ENCODE measurements at places on chromosomes 3 and 15.

DNA sequence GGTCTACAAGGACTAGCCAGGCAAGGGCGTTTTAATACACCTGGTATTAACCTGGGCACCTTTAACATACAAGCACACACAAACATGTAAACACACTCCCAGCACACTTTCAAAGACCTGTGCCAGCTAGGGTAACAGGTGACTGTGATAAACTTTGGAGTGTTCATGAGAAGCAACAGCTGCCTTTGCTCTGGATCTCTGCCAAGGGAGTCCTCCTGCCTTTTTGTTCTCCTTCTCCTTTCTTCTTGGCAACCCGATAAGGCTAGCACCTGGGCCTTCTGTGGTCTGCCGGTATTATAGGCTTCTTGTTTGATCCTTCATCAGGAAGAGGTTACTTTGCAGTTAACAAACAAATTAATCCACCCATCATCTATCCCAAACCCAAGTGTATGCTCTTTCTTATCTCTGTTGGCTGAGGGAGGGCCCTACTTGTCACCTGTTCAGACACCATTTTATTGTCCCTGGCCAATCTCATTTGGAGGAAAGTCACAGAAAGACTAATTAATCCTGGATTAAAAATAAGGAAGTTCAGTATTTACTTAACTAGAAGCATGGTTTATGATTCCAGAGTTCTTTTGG is at the start of gene RETNLB:
Gene RETNLB (minus strand): TSS at position 7 of the 579 bp plus-strand sequence. CDS start 225 bp downstream, outside the sequence.
- no peak for DNase-seq

- DNase-seq, result no peak
Measured at GRCh38 chr3:58409663-58410062, 24.0 kb downstream of the PDHB start.

- peak; percentile 70 for DNase-seq
Measured at GRCh38 chr3:197749315-197749600, 425 bp upstream of the FYTTD1 start.

DNA sequence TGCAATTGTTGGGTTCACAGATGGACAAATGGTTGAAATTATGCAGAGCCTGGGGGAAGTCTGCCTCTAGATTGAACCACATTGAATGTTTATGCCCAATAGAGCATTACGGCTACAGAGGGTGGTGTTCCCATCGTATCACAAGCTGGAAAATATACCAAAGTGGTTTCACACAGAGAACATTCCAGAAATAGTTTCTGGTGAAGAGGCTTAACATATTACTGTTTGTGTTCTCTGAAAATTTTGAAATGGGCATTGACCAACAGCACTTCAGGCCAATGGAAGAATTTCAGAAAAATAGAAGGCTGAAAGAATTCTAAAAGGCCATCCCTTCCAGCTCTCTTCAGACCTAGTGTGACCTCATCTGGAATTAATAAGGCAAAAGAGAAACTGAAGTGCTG is 203.9 kb downstream of the NEK10 start:
- DNase-seq, result no peak

Measured in pancreas (tissue), 10 donors.